ENCODE measurements at places on chromosomes 11 and 22. TPM values are rescaled to one million over a fixed set of nuclear protein-coding genes. Genes with fewer than 3 reads are reported as not detected.

KRTAP5-10 gene
- total RNA-seq: not detected

PKDREJ gene
- total RNA-seq: 0.09 TPM

MMP27 gene
- not detected for total RNA-seq

SYVN1 gene
- total RNA-seq: 24.3 TPM

PANX2 gene
- total RNA-seq: 0.90 TPM

MYRF gene
- 0.18 TPM for total RNA-seq

RASSF10 gene
- not detected for total RNA-seq

CRYAB gene
- total RNA-seq: 60.2 TPM

MUC5B gene
- total RNA-seq: not detected

OR8A1 gene
- total RNA-seq: not detected

HEPACAM gene
- not detected for total RNA-seq

MPZL2 gene
- 0.36 TPM for total RNA-seq

NLRP14 gene
- total RNA-seq: not detected

UBQLN3 gene
- not detected for total RNA-seq

DNAJB13 gene
- total RNA-seq: not detected

MIEF1 gene
- 27.7 TPM for total RNA-seq

DEPDC7 gene
- total RNA-seq: 3.5 TPM

CD6 gene
- not detected for total RNA-seq

ACR gene
- total RNA-seq: not detected

MPPED1 gene
- not detected for total RNA-seq

TST gene
- total RNA-seq: 13.7 TPM

NXPE4 gene
- total RNA-seq: not detected

FAM118B gene
- total RNA-seq: 32.9 TPM

TANGO2 gene
- total RNA-seq: 41.7 TPM

OR52N4 gene
- total RNA-seq: not detected

EIF3M gene
- total RNA-seq: 1,709 TPM

TSGA10IP gene
- not detected for total RNA-seq

HORMAD2 gene
- total RNA-seq: not detected

ST14 gene
- total RNA-seq: not detected

DBX1 gene
- not detected for total RNA-seq
